ENCODE measurements at places on chromosomes 4 and X. TPM values are rescaled to one million over a fixed set of nuclear protein-coding genes. Genes with fewer than 3 reads are reported as not detected.

UXT gene
- polyA plus RNA-seq = 105 TPM

TRIM2 gene
- polyA plus RNA-seq = 78.6 TPM

FHIP1A gene
- polyA plus RNA-seq = 6.7 TPM

UGT8 gene
- polyA plus RNA-seq = 60.2 TPM

CTAG2 gene
- not detected for polyA plus RNA-seq

C4orf51 gene
- not detected for polyA plus RNA-seq

EREG gene
- polyA plus RNA-seq = 0.38 TPM

LGI2 gene
- polyA plus RNA-seq = 26.7 TPM

RXFP1 gene
- 0.37 TPM for polyA plus RNA-seq

LDB2 gene
- polyA plus RNA-seq = 87.8 TPM

WNK3 gene
- polyA plus RNA-seq = 6.9 TPM

GRCh38 chrX:109624641-109625616, at the start of gene KCNE5:
KCNE5 (minus strand) TSS chrX:109625172; CDS start chrX:109625020, 152 bp downstream.
- DNase-seq = peak; percentile 57

GRCh38 chrX:78327370-78328086, at the start of gene CYSLTR1:
CYSLTR1 (minus strand) TSS chrX:78327611; CDS start chrX:78273746, 53,865 bp downstream.
- no peak for DNase-seq

- no peak for DNase-seq
Measured at GRCh38 chrX:109874548-109874947, 128.4 kb upstream of the TMEM164 start.

GRCh38 chrX:120749141-120749846, 119.4 kb upstream of the C1GALT1C1 start:
- DNase-seq = no peak

GRCh38 chrX:12080265-12080664, 58.0 kb upstream of the FRMPD4 start:
- DNase-seq = peak; percentile 7

DNA sequence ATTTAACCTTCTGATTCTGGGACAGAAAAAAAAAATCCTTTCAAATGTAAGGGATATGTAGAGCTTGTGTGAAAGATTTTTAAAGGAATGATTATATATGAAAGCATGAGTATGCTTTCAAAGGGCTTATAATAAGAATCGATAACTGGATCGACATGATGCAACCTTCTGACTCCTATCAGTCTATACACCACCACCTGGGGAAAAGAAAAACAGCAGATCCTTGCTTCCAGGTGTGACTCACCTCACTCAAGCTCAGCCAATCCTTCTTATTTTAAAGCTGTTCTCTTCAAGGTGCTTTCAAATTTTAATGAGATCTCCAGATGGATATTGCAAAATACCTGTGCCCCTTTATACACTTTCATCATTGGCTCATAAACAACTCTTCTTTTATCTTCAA, 102.1 kb upstream of the EDNRA start:
- no peak for DNase-seq

DNA sequence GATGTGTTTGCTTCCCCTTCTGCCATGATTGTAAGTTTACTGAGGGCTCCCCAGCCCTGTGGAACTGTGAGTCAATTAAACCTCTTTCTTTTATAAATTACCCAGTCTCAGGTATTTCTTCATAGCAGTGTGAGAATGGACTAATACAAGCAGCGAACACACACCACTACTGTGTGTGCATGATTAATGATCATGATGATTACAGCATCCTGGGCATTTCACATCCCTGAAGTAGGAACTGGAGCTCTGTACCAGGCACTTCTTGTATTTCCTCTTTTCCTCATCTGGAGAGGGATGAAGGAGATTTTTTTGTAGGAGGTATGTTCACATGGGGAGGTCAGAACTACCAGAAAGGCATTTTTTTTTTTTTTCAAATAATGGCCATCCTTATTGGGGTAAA, 60.8 kb downstream of the PPM1K start:
- DNase-seq = no peak

GRCh38 chr4:78171482-78171881, 114.4 kb downstream of the FRAS1 start:
- DNase-seq = no peak

DNA sequence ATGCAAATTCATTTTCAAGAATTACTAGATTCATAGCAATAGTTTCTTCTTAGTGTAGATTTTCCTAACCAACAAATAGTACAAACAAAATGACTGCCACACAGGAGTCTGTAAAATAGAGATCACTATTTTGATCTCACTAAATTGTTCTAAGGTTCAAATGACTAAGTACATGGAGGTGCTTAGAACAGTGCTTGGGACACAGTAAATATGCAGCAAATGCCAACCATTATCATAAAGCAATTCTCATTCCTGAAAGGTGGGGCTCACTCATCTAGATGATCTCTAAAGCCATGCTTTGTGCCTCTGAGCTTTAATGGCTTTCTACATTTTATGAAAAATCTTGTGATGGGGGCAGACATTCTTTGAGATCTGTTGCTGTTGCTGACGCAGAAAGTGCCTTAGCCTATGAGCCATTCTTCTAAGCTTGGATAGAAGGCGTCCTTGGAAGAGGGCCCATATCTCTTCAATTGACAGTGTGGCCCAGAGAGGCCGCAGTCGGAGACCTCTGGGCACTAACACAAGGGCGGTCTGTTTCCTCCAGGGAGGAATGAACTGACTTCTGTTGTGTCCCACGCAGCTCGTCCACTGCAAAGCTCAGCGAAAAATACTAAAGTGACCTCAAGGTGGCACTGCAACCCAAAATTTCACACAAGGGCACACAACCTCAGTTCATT, 23.5 kb downstream of the TLR10 start:
- peak; percentile 35 for DNase-seq

GRCh38 chr4:121794505-121795188, 6.5 kb upstream of the EXOSC9 start:
- no peak for DNase-seq

- DNase-seq = peak; percentile 50
Measured at GRCh38 chr4:83771113-83771705, 235.3 kb downstream of the GPAT3 start.

DNA sequence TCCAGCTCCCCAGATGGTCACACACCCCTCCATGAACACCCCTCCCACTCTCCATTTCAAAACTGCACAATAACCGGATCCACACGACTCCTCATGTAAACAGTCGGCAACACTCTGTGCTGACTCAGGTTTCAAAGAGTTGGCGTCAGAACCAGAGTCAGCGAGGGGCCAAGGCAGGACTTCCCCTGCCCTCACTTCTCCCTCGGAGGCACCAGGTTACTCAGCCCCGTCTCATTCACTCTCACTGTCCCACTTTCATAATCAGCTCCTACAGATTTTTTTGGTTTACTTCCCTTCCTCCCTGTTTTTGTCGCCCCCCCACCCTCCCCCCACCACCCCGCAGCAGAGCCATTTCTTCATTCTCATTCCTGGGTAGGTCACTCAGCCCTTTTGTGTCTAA, 2.7 kb upstream of the TIMP1 start:
- DNase-seq = no peak

DNA sequence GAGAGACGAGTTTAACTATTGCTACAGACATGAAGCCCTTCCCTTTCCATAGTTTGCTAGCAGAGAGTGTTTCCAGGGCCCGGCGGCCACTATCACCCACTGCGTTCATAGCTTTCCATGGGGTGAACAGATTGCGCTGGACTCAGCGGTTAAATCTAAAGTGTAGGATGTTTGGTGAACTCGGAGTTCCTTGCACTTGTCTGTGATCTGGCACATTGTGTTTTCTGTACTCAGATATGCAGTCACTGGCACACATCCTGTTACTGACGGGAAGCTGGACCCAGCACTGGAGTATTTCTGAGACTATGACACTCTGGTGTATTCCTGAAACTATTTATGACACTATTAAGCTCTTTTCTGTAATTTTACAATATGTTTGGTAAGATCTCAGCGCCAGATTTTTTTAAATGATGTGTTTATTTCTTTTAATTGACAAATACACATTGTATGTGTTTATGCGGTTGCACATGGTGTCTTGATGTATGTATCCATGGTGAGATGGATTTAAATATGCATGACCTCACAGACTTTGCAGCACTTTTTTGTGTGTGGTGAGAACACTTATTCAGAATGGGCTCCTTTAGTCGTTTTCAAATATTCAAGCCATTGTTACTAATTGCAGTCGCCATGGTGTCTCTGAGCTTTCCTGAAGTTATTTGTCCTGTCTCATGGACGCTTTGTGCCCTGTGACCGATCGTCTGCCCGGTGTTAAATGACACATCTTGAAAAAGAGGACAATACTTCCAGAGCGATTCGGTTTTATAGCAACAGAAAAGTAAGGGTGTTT, 14.1 kb downstream of the CD99 start:
- no peak for DNase-seq

DNA sequence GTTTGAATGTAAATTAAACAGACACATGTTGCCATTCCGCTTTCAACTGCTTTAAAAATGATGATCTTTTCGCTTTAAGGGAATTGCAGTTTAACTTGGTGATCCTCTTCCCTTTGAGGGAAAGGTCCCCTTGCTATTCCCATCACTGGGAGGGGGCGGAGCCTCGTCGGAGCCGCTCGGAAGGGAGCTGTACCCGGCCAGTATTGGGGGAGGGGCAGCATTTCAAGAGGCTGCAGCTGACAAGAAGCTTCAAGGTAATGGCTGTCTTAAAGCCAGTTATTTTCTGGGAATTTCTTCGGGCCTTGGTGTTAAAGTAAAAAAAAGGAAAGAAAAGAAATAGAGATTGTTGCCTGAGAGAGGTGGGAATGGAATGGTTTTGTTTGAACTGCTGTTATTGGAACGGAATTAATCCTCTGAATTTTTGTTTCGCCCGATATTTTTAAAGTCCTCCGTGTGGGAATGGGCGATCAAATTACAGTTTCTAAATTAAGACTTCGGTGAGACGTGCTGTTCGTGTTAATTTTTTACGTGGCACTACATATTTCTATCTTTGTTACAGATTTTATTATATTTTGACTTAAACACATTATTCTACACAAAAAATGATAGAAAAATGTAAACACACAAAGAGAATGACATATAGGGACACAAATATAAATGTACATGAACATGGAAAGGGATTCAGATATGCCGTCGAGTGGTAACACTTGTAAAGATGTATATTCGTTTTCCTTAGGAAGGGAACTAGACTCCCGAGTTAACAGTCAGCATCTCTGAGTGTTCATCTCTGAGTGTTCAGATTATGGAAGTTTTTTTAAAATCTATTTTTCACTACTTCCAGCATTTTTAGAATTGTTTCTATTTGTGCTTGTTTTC, 9.2 kb downstream of the PWWP3B start:
- peak; percentile 58 for DNase-seq

DNA sequence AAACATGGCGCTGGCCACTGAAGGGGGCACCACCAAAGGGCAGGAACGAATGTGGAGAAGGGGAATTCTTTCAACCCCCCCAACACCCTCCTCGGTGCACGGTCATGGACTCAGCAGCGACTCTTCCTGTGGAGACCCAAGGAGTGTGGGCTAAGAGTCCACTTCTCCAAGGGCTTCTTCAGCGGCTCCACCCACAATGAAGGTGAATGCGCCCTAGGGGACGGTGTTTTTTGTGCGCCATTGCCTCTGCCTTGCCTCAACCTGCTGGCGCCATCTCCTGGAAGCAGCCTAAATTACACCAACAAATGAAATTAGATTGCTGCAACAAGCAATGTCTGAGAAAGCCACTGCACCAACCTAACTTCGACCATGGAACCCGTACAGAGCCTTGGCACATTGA, 169.2 kb upstream of the MAGEB18 start:
- DNase-seq = peak; percentile 0

DNA sequence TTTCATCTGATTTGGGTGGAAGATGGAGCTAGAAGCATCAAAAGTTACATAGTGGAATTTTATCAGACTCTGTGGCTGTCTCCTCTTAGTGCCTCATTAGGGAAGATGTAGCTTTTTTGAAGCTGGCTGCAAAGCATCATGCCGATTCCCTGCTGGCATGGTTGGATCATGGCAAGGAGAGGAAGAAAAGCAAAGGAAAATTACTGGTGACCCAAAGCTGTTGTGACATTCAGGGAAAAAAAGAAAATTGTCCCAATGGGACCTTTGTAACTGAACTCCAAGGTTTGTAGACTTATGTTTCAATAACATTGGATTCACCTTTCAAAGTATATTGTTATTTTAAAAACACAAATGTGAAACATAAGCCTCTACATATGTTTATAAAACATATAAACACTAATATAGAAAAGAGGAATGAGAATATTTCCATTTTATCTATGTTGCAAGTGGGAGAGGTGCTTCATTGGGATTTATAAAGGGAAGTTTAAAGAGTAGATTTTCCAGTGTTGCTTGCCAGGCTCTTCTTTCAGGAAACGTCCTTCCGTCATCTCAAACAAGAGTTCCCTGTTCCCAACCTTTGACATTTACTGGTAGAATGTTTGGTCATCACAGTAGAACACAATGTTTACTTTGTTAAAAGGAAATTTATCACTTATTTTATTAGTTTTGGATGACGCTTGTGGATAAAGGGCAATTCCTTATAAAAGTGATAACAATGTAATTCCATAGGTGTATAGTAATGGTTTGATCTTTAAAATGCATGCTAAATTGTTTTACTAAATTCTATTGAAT, 190.1 kb upstream of the GPRIN3 start:
- no peak for DNase-seq

DNA sequence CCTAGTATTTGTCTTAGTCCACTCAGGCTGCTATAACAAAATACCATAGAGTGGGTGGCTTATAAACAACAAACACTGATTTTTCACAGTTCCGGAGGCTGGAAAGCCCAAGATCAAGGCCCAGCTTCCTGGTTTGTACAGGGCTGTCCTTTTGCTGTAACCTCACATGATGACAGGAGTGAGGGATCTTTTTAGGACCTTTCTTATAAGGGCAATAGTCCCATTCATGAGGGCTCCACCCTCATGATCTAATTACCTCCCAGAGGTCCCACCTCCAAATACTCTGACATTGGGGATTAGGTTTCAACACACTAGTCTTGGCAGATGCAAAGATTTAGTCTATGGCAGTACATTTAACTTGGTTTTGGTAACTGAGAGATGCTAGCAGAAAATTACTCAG, 20.9 kb downstream of the GPAT3 start:
- no peak for DNase-seq

- no peak for DNase-seq
Measured at GRCh38 chr4:92362028-92362427, 58.3 kb downstream of the GRID2 start.

- no peak for DNase-seq
Measured at GRCh38 chr4:39544580-39545315, 17.5 kb upstream of the UGDH start.

DNA sequence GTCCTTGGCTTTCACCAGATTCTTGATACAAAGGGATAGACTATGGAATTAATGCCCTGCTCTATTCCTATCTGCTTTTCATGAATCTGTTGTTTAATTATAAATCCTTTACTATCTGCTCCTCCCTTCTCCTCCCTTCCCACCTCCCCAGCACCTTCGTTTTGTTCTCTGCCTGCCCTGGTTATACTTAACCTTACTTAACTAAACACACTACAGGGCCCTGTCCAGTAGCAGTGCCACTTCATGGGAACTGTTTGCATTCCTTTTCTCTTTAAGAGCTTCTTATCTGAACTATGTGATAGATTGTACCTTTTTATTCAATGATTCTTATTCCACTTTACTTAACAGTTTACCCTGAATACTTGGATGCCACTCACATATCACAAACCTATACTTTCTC, 830 bp downstream of the HOPX start:
- DNase-seq = no peak

DNA sequence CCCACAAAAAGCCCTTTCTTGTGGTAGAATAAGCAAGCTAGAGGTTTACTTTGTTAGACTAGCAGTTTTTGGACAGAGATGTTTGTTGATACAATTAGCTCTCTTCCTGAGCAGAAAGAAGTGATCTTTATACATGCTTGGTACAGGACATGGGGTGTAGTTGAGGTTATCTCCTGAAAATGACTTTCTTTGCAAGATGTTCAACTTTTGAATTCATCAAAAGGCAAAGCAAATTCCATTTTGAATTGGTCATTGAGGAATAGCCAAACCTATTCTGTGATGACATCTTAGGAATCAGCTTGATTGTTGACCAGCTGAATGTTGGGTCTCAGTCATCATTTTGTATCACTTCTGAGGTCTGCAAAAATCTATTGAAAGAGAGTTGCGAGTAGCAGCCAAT, 3.8 kb downstream of the CPE start:
- no peak for DNase-seq

Data from left kidney (tissue), 8 donors.